ENCODE measurements at places on chromosomes 16 and 17.

DNA sequence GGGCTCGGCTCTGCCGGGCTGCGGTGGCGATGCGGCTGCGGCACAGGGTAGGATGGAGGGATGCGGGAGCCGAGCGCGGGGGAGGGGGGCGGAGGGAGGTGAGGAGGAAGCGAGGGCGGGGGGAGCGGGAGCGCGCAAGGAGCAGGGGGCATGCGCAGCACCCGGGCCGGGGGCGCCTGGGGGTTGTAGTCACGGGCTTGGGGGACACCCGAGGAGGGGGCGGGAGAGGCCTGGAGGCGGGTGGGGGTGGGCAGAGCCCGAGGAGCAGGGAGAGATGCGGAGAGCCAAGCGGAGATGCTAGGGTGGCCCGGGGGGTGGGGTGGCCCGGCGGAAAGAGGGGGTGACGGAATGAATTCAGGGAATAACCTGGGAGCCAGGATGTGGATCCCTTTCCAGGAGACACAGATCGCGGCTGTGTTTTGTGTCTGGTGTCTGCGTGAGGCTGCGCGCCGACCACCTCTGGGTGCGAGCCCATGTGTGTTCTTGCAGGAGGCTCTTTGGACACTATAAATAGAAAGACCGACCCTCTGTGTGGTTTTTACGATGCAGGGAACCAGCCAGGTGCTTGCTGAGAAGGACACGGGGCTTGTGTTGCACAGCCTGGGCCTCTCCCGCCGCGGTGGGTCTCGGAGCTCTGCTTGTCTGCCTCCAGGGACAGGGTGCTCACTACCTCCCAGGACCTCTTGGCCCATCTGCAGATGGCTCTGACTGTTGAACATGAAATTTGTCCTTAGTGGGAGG, at the start of gene STX1B:
Gene STX1B, minus strand, starts transcription at position 54 of the 741 bp plus-strand sequence. CDS start 242 bp downstream, outside the sequence.
- DNase-seq, result no peak

- no peak for DNase-seq
Observed at GRCh38 chr16:2174396-2175131, 19.0 kb downstream of the TRAF7 start.

GRCh38 chr16:77789085-77790008, 983 bp downstream of the VAT1L start:
- no peak for DNase-seq

DNA sequence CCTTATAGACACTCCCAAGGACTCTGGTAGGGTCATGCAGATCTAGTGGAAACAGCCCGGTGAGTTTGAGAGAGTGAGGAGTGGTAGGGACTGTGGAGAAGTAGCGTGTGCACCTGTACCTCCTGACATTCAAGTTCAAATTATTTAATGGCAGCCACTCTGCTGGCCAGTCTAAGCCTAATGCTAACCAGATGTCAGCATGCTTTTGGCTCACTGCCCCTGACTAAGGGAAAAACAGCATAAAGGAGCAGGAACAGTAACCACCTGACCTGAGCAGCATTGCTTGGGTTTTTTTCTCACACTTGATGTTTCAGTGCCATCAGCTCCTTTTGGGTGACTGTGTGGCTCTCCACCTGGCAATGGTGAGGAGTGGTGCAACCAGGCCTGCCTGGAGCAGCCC, 23.8 kb upstream of the SLC12A3 start:
- DNase-seq, result no peak

DNA sequence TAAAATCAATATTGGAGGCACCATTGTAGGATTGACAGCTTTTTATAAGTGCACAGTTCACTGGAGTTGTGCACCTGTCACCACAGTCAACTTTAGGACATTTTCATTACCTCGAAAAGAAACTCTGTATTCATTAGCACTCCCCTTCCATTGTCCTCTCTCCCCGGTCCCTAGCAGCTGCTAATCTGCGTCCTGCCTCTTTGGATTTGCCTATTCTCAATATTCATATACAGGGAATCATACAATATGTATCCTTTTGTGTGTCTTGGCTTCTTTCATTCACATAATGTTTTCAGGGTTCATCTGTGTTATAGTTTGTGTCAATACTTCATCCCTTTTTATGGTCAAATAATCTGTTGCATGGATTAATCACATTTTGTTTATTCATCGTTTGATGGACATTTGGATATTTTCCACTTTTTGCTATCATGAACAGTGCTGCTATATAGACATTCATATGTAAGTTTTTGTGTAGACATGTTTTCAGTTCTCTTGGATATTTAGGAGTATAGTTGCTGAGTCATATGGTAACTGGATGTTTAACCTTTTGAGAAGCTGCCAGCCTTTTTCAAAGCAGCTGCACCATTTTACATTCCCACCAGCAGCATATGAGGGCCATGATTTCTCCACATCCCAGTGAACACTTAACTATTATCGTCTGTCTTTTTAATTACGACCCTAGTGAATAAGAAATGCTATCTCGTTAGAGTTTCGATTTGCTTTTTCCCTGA, 9.8 kb downstream of the DNAJA3 start:
- DNase-seq, result no peak
